ENCODE measurements at places on chromosomes 2 and 18. TPM values are rescaled to one million over a fixed set of nuclear protein-coding genes. Genes with fewer than 3 reads are reported as not detected.

MDH1 gene
- polyA plus RNA-seq = 342 TPM

TEX44 gene
- polyA plus RNA-seq = not detected

DNAJC5G gene
- 0.24 TPM for polyA plus RNA-seq

- DNase-seq = peak; percentile 46
Observed at GRCh38 chr2:176652300-176653182, 383.3 kb downstream of the MTX2 start.

DNA sequence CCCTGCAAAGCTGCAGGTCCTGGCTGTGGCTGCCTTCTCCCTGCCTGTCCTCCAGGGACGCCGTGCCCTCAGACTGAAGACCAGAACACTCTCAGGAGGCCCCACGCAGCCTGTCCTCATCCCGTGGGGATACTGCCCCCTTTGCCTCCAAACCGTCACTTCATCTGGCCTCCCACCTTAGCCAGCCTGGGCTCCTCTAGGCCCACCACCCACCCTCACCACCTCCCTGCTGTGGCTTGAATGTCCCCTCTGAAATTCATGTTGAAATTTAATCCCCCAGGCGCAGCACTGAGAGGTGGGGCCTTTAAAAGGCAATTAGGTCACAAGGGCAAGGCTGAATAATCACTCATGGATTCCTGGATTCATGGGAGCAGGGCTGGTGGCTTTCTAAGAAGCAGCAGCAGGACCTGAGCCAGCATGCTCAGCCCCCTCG is 198.2 kb downstream of the SEPTIN10 start:
- no peak for DNase-seq

- DNase-seq = no peak
Observed at GRCh38 chr18:59921384-59921891, 21.6 kb downstream of the PMAIP1 start.

GRCh38 chr2:101698844-101699754 is 1.6 kb downstream of the MAP4K4 start:
- no peak for DNase-seq

GRCh38 chr18:74290794-74291471 is 830 bp downstream of the CYB5A start:
- DNase-seq = no peak
